ENCODE measurements at places on chromosomes 6 and 20.

DNA sequence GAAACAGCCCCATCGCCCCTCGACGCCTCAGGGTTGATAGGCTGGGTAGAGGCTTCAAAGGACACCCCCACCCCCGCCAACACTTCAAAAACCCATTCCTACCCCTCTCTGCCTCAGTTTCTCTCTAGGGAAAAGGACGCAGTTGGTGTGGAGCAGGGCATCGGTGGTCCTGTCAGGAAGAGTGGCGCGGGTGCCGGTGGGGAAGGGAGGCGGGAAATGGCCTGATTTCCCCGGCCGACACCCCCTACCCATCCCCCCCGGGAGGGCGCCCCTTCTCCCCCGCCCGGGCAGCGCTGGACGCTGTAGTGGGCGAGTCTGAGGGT, 367 bp downstream of the NRSN2 start:
- no peak for DNase-seq

DNA sequence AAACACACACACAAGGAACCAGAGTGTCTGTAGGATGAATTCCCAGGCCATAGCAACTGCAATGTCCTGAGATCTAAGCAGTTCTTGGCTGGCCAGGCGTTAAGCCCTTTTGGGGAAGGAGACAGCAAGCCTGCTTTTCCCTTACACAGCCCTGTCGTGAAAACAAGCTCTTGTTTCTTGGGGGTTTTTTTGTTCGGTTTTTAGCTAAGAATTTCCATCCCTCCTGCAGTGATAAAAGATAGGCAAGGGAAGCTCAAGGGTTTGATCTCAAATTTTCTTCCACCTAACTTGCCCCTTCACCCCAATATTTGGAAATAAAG, 1.5 kb downstream of the TNFRSF21 start:
- DNase-seq = no peak

- no peak for DNase-seq
Measured at GRCh38 chr6:35178012-35178411, 35.7 kb upstream of the SCUBE3 start.

DNA sequence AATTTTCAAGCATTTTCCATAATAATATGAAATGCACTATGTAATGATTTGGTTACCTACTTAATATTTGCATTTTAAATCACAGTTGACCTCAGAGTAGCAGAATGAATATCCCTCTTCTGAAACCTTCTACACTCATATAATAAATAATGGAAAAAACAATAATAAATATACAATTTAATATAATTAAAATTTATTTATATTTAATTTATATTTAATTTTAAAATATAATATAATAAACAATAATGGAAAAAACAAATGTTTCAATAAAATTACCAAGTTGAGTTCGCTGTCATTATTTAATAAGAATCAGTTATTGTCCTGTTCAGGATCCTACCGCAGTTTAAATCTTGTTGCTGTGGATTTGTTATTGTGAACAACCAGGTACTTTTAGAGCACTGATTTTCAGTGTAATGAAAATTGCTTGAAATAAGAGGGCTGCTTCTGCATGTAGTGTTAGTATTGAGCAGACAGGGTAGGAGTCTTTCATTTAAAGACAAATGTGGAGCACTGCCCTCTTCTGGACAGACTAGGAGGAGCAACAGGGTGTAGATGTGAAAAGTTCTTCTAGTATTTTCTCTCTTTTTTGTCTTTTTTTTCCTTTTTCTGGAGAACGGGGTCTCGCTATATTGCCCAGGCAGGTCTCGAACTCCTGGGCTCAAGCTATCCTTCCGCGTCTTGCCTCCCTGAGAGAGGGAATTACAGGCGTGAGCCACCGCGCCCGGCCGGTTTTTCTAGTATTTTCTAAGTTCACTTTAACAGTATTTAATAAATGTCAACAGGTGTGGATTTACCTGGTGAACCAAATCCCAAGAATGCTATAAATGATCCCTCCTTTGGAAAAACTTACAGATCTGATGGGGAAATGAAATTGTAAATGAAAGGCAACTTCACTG, 13.6 kb downstream of the TRAPPC3L start:
- no peak for DNase-seq

GRCh38 chr6:142118328-142118727, 14.4 kb upstream of the GJE1 start:
- DNase-seq = no peak
